ENCODE measurements at places on chromosomes 12 and 14.

GRCh38 chr12:72264548-72265175 is 7.5 kb upstream of the TRHDE start:
- DNase-seq = no peak

GRCh38 chr12:92912672-92913071 is 16.4 kb downstream of the EEA1 start:
- no peak for DNase-seq

DNA sequence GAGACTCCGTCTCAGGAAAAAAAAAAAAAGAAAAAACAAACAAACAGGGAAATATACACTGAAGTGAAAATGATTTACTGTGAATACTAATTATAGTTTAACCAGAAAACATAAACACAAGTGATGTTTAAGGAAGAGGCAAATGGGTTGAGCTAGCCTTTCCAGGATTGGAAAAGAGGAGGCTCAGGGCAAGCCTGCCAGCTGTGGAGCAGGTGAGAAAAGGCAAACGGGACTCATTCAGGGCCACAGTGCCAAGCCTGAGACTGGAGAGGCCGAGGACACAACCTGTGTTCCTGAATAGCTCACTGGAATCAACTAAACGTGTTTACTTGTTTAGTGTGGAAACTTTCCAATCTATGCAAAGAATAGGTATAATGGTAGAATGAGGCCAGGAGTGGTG is 35.7 kb upstream of the MAPKAPK5 start:
- no peak for DNase-seq

DNA sequence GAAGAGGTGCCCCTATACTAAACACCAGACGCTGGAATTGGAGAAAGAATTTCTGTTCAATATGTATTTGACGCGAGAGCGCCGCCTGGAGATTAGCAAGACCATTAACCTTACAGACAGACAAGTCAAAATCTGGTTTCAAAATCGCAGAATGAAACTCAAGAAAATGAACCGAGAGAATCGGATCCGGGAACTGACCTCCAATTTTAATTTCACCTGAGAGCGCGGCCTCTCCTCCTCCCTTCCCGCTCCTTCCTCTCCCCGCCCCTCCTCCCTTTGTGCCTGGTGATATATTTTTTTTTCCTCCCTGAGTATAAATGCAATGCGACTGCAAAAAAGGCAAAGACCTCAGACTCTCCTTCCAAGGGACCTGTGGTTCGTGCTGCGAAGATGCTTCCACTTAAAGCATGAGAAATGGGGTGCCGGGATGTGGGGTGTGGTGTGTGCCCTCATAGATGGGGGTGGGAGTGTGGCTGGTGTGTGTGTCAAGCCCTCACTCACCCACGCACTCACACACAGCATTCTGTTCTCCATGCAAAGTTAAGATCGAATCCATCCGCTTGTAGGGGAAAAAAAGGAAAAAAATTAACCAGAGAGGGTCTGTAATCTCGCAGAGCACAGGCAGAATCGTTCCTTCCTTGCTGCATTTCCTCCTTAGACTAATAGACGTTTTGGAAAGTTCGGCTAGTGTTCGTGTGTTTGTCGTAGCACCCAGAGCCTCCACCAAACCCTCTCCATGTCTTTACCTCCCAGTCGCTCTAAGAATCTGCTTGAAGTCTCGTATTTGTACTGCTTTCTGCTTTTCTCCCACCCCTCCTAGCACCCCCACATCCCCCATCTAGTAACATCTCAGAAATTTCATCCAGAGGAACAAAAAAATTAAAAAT is 4.5 kb downstream of the HOXC10 start:
- DNase-seq = no peak

GRCh38 chr12:52215587-52216031 is 17.4 kb upstream of the KRT7 start:
- no peak for DNase-seq

GRCh38 chr14:96263347-96264199 is 7.6 kb downstream of the BDKRB1 start:
- no peak for DNase-seq

DNA sequence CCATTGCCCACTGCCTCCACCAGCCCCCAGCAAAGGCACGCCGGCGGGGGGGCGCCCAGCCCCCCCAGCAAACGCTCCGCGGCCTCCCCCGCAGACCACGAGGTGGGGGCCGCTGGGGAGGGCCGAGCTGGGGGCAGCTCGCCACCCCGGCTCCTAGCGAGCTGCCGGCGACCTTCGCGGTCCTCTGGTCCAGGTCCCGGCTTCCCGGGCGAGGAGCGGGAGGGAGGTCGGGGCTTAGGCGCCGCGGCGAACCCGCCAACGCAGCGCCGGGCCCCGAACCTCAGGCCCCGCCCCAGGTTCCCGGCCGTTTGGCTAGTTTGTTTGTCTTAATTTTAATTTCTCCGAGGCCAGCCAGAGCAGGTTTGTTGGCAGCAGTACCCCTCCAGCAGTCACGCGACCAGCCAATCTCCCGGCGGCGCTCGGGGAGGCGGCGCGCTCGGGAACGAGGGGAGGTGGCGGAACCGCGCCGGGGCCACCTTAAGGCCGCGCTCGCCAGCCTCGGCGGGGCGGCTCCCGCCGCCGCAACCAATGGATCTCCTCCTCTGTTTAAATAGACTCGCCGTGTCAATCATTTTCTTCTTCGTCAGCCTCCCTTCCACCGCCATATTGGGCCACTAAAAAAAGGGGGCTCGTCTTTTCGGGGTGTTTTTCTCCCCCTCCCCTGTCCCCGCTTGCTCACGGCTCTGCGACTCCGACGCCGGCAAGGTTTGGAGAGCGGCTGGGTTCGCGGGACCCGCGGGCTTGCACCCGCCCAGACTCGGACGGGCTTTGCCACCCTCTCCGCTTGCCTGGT is at the start of gene CDKN1B:
CDKN1B (plus strand) TSS at position 576 of the 793 bp plus-strand sequence. CDS start 472 bp downstream, outside the sequence.
- peak; percentile 65 for DNase-seq

DNA sequence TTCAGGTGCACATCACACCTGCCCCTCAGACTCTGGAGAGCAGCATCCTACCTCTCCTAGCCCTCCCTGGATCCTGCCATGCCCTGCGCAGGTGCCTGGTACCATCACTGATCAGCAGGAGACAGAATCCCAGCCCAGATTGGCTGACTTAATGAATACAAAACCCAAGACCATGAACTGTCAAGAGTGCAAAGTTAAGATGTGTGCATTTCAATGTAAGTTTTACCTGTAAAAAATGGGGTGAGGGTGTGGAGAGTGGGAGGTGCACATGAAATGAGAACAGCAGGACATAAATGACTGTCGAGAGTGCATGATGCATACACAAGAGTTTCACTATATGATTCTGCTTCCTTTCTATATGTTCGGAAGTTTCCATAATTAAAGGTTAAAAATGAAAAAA is 57.9 kb upstream of the GPR68 start:
- no peak for DNase-seq

- no peak for DNase-seq
Observed at GRCh38 chr14:56860441-56860840, 50.2 kb upstream of the OTX2 start.

DNA sequence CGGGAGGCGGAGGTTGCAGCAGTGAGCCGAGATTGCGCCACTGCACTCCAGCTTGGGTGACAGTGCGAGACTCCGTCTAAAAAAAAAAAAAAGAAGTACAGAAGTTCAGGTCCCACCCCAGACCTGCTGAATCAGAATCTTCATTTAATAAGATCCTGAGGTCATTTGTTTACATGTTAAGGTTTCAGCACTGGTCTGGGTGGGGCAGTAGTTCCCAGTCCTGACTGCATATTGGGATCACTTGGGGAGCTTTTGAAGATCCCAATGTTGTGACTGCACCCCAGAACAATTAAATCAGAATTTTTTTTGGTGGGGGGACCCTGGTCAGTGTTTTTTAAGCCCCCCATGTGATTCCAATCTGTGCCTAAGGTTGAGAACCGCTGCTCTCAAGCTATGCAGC is 11.7 kb upstream of the COL2A1 start:
- no peak for DNase-seq

DNA sequence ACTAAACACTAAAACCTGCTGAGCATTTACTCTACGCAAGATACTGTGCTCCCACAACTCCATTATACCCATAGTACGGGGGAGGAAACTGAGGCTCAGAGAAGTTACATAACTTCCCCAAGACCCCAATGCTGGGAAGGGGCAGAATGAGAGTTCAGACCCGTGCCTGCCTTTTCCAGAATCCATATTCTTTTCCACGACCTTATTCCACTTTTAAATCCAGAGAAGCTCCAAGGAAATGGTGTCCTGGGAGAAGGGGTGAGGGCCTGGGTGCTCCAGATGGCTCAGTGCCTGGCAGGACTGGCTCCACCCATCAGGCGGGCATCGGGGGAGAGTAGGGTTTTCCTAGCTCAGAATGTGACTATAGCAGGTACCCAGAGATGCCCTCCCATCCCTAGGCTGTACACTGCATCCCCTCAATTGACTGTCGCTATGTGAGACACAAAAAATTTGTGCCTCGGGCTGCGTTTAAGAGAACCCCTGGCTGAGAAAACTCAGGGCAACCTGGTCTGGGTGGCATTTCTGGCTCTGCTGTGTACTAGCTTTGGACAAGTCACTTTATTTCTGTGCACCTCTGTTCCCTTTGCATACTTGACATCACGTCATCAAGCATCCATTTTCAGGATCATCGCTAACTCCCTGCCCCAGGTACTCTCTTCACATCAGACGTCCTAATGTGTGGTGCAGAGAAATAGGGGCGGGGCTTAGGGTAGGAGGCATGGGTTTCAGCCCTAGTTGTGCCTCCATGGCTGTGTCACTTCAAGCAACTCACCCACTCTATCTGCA is 11.6 kb upstream of the IQSEC3 start:
- no peak for DNase-seq

All from stimulated activated CD4-positive, alpha-beta T cell treated with anti-CD3 and anti-CD28 coated beads, TNF-alpha, amount 100 ng/mL, for 4 hours (primary cell).